NCI-H446 treated with DMSO at 0.1 percent for 48 hours (cell line): ENCODE measurements at places on chromosomes 12 and 14.

DNA sequence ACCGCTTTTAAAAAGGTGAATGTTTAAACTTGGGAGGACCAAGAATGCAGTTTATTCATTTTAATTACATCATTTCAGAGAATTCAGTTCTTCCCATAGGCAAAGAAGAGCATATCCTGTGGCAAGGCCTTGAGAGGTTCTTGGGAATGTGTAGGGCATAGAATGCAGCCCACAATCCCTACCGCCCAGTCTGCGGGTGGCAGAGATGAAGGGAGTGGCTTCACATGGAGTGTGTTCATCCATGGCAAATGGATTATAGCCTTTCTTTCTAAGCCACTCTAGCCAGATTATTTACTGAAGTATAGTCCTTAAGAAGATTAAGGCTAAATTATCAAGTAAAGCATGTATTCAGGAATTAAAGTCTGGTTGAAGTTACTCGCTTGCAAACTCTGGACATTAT is 97.4 kb downstream of the TSPAN8 start:
- DNase-seq = no peak

DNA sequence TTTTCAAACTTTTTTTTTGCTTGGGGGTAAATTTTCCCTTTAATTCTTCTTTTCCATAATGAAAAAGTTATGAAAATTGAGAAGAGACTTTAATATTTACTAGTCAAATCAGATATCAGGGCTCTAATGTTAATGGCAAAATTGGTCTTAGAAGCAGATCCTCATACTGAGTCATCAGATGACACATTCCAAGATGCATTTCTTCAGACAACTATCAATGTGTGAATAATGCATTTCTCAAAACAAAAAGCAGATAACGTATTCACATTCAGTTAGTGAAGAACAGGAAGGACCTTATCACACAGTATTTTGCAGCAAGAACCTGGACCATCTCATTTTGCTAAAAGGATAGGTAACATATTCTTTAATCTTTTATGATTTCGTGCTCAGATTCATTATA is 130.7 kb downstream of the GPHN start:
- no peak for DNase-seq

DNA sequence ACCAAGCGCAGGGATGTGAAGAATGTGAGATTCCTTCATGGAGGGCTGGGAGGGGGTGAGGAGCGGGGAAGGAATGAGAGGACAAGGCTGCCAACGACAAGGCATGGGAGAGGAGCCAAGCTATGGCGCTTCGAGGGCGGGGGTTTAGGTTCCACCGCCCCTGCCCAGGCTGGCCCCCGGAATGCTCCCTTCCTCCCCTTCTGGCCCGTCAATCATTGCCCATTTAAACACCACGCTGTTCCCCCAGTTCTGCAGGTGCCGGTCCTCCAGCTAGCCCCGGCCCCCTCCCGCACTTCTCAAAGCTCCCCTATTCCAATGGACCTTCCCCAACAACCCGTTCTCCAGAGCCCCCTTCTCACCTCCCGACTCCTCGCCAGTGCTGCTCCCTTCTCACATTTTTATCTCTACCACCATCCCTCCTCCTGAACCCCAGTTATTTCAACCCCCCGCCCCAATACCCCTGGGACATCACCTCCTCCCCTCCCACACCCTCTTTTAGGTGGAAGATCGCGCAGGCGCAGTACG is 428 bp downstream of the RNF41 start:
- DNase-seq = peak; percentile 25

- DNase-seq = no peak
Measured at GRCh38 chr12:16588812-16589211, 17.1 kb downstream of the LMO3 start.

GRCh38 chr14:32576088-32576795 is 247.1 kb downstream of the AKAP6 start:
- DNase-seq = peak; percentile 19

DNA sequence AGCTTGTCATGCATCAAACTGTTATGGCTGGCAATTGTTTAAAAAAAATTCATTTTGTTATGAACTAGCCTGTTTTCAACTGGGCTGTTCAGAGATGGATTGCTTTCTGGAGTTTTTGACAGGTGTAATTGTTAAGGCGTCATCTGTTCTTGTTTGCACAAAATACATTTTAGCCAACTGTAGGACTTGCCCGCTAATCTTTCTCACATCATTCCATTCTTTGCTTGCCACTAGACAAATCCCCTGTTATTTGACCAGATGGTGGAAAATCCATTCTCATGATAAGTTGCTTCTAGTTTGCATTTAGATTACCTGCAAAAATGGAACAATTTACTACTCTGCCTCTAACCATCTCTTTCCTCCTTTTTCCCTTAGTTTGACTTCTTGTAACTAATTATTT is 114.3 kb downstream of the NPAS3 start:
- DNase-seq = no peak

- DNase-seq = peak; percentile 85
Measured at GRCh38 chr12:19553175-19553574, 113.9 kb downstream of the AEBP2 start.

DNA sequence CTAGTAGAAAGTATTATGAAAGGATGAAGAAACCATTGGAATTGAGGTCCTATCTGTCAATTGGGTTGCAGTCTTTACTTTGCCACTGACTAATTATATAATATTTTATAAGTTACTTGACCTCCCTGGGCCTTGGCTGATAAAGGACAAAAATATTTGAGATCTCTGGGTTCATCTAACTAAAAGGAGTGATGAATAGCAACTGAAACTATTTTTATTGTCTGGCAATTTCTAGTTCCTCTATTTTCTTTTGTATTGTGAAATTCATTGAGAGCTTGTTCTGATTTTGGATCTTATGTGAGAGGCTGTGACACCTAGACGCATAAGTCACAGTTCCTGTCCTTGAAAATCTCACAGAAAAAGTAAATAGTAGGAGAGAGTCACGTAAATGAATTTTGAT is 415.7 kb upstream of the ATP2B1 start:
- DNase-seq = no peak

- DNase-seq = no peak
Measured at GRCh38 chr14:85764822-85765221, 234.9 kb downstream of the FLRT2 start.

DNA sequence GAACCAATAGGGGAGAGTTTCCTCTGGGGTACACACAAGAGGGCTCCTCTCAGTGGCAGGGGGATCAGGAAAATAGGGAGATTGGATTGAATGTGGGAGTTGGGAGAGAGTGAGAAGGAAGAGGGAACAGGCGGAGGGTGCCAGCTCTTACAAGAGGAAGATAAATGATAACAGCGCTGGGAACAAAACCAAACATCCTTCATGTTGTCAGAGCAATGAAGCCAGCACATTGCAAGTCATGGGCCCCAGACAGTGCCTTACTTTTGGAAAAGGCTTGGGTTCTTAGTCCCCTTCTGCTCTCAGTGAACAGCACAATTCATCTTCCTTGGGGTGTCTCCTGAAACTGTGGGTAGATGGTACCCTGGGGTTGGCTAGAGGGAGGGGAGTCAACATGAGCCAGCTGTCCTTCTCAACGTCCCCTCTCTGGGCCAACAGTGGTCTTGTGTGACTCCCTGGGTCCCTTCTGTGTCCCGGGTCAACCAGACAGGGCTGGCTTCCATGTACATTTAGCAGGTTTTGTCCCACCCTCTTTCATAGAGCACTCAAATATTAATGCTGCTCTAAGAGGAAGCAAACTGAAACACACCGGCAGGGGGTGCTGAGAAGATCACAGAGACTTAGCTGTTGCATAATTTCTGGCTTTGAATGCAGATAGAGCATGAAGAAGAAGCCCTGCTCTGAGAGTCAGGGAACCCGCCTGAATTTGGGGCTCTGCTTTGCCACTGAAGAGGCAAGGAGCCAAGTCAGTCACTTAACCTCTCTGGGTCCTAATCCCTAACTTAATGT is 138.5 kb downstream of the ESRRB start:
- no peak for DNase-seq

GRCh38 chr12:70756791-70757190 is 119.6 kb upstream of the PTPRB start:
- DNase-seq = no peak

DNA sequence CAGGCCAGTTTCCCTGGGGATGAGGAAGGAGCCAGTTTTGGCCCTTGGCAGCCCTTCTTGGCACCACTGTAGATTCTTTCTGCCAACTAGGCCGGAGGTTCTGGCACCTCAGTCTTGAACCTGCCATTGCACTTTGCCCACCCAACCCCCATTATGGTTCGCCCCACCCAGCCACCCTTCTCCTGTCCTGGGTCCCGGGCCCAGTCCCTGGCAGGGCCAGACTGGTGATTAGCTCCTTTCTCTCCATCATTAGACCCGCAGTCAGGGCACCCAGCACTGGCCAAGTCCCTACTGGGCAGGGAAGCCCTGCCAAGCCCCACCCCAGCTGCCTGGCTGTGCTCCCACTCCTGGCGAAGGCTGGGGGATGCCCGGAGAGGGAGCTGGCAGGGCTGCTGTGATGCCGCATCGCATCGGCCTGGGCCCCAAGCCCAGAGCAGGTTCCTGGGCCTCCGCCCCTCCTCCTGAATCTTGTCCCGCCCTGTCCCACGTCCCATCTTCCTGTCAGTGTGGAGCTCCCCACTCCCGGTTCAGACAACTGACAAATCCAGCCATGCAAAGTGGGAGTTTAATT is 9.8 kb downstream of the FAM222A start:
- peak; percentile 87 for DNase-seq

- peak; percentile 49 for DNase-seq
Measured at GRCh38 chr14:93712838-93713724, 75.2 kb downstream of the PRIMA1 start.

DNA sequence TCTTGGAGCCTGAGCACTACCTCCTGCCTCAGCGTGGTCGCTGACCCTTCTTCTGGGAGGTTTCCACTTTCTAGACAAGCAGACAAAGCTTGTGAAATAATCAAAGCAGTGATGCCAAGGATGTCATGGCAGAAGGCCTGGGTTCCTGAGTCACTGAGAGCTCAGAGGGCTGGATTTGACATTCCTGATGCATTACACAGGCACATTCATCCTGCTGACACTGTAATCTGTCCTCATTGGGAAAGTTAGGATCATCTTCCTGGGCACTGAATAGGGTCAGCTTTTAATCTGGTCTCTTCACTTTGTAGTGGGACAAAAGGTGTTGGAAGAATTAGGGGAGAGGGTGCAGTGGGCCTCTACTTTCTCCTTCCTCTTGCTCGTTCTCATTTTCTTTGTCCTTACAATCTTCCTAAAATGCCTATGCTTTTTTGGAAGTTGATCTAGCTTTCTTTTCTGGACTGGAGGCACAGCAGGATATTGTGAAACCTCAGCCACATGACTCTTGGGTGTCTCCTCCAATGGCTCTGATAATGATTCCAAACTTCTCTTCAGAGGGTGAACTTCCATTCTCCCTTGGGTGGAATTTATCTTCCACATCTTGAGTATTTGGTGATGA is 29.6 kb downstream of the EEA1 start:
- peak; percentile 90 for DNase-seq

DNA sequence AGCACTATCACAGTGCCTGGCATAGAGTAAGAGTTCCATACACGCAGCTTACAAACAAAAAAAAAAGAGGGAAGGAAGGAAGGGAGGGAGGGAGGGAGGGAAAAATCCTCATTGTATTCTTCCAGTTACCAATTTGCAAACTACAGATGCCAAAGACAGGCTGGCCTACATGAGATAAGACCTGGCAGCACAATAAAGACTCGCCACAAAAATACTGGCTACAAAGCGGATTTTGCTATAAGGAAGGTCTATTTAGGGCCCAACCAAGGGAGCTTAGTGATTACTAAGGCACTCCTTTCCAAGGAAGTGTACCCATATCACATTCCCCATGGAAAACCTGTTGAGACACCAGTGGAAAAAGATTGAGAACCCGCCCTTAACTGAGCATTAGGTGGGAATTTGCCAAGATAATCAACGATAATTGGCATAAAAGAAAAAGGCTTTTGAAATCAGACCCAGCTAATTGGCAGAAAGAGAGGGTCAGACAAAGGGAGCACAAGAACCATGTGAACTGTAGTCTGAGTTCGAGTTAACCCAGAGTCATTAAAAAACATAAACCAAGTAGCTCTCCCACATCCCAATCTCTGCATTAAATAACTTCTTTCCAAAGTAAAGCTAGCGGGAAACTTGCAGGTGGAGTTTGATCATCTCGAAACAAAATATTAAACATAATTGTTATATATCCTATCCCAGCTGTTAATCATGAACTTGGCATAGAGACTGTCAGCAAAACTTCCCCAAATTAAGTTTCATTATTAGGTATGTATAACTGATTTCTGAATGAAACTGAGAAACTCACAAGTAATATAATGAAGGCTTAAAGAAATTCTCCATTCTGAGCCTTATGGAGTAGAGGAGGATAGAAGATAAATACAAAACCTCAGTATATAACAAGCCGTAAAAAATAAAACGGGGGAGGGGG is 50.1 kb downstream of the PHLDA1 start:
- DNase-seq = no peak

DNA sequence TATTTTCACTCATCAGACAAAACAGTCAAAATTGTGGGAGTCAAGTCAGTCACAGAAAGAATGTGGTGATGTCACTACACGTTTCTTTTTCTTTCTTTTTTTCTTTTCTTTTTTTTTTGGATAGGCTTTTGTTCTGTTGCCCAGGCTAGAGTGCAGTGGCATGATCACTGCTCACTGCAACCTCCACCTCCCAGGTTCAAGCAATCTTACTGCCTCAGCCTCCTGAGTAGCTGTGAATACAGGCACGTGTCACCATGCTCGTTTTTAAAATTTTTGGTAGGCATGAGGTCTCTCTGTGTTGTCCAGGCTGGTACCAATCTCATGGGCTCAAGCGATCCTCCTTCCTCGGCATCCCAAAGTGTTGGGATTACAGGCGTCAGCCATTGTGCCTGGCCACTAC is 2.3 kb downstream of the CLECL1 start:
- DNase-seq = no peak

DNA sequence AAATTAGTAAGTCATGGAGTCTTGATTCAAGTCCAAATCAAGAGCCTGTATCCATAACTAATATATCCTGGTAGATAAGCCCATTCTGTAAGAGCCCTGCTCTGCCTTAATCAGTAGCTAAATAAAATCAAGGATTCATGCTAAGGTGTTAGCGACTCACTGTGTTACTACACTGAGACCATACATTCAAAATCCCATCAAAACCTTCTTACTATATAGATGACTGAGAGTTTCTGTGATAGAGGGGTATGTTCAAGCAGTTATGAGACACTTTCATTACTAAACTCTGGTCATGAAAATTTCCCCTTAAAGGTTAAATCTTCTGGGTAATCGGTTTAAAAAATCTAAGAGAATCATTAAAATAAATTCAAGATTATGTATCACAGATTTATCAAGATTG is 78.5 kb downstream of the MDGA2 start:
- DNase-seq = no peak

DNA sequence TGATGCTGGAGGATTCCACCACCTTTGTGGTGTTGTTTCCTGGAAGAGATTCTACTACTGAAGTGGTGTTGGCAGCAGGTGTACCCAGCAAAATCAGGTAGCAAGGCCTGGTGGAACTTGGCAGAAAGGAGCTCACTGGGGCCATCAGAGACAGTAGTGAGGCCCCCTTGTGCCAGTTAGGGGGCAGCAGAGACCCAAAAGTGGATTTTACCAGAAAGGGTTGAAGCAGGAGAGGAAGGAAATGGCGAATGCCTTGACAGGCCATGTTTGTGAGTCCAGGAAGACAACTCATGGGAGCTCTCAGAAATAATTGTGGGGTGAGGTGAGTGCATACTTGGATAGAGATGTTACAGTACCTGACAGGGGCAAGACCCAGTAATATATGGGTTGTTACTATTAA is 137.7 kb upstream of the FGD4 start:
- DNase-seq = no peak

DNA sequence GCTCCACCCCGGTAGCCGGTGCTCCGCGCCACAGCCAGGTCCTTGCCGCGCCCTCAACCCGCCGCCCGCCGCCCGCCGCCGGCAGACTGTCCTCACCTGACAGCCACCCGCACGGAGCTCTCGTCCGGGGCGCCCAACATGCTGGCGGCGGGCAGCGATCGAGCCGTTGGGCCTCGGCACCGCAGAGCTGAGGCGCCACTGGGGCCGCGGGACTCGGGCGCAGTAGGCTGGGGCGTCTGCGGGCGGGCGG is 164 bp downstream of the KIF21A start:
- DNase-seq = no peak
